ENCODE measurements at places on chromosomes 1 and 21.

DNA sequence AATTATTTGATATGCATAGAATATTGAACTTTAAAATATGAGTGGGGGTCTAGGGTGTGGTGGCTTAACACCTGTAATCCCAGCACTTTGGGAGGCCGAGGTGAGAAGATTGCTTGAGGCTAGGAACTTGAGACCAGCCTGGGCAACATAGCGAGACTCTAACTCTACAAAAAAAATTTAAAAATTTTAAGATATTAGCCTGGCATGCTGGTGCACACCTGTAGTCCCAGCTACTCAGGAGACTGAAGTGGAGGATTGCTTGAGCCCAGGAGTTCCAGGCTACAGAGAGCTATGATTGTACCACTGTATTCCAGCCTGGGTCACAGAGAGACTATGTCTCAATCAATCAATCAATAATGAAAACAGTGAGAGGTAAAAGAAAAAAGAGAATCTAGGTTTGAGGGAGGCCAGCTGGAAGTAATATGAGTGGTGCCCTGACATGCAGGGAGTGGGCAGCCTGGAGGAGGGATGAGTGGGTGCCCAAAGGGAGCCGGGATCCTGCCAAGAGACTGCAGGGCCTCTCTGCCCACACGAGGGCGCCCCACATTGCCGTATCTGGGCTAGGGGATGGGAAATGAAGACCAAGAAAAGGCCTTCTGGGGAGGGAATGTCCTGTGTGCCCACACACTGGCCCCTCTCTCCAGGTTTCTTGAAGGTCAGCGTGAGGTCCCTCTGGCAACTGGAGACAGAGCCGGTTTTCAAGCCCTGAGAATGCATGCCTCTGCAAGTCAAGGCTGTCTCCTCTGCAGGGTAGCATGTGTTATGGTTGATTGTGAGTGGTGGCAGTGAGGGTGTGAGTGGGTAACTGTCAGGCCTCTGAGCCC is 93.9 kb upstream of the PPM1J start:
- DNase-seq, result peak; percentile 66

GRCh38 chr1:44447051-44447810 is 42.2 kb downstream of the RNF220 start:
- peak; percentile 3 for DNase-seq

DNA sequence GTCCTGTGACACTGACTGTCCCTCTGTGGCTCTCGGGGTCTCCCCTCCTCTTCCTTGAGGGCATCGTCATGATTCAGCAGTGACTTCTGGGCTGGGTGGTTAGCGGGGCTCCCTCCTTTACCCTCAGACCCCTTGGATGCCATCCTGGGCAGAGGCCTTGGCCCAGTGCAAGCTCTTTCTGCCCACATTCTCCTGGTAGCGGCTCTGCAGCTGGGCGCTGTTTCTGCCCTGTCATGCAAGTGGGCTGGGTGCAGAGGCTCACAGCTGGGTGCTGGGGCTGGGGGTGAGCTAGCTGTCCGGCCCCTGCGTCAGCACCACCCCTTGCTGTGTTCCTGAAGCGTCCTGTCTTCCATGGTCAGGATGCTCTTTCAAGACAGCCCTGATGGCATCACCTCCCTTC is 158.5 kb downstream of the PCBP3 start:
- DNase-seq, result no peak

DNA sequence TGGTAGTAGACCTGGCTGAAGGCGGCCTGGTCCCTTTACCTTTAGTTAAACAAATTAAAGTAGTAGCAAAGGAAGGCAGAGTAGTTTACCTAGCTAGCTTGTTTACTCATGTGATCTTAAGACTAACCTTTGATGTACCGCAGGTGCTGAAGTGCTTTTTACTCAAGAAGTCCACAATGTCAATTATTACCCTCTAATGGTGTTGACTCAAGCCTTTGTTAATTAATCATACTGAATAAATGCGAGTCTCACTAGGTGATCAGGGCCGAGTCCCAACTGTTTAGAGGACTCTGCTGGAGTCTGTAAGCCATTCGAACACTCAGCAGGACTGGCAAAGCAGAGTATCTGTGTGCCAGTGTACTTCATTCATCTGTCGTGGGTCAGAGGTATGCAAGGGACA is 381.1 kb upstream of the NCAM2 start:
- DNase-seq, result no peak

GRCh38 chr1:54403808-54404261 is 2.4 kb downstream of the SSBP3 start:
- peak; percentile 60 for DNase-seq

DNA sequence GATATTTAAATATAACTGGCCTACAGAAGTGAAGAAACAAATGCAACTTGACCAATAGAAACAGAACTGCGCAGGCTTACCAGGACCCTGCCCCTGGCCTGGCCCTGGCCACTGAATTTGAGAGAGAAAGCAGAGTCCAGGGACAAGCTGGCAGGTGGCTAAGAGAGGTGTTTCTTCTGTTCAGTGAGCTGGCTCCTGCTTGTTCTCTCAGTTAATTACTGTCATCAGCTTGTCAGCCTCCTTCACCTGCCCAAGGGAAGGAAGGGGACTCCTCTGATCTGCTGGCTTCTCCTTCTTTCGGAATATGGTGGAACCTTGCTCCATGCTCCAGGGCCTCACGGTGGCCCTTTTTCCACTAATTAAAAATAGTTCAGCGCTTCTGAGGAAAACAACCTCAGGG is 388.4 kb downstream of the DISC1 start:
- DNase-seq, result no peak

- DNase-seq, result peak; percentile 21
Observed at GRCh38 chr1:193729429-193729828, 543.0 kb upstream of the B3GALT2 start.

- DNase-seq, result no peak
Observed at GRCh38 chr1:239311331-239311730, 75.0 kb upstream of the CHRM3 start.

GRCh38 chr1:38724160-38725131 is 135.1 kb downstream of the RRAGC start:
- DNase-seq, result no peak

GRCh38 chr1:218219460-218219859 is 65.6 kb upstream of the RRP15 start:
- no peak for DNase-seq

DNA sequence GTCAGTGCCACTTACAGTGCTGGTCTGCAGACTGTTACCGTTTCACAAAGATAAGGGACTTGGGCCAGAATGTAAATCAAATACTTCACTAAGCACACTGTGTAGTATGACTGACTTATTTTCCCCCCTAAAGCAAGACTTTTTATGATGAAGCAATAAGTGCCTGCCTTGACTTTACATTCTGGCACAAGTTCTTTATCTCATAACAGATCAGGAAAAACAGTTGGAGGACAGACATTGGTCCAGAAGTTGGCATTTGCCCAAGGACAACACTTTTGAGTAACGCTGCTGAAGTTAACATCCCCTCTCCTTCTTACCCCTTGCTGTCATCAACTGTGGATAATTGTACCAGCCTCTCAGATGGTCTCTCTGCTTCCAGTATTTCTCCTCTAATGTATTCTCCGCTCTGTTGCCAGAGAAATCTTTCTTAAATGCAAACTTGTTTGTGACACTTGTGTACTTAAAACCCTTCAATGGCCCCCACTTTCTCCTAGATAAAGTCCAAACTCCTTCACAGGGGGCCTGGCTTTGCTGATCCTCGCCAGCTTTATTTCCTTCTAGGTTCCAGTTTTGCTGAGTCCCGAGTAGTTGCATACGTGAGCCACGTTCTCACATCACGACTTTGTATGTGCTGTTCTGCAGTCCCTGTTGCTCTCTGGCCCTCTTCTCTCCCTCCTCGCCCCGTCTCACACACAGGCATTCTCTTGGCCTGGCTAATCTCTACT is 45.7 kb downstream of the S1PR1 start:
- DNase-seq, result peak; percentile 33

- peak; percentile 54 for DNase-seq
Observed at GRCh38 chr1:247370786-247371732, 39.4 kb upstream of the ZNF496 start.

DNA sequence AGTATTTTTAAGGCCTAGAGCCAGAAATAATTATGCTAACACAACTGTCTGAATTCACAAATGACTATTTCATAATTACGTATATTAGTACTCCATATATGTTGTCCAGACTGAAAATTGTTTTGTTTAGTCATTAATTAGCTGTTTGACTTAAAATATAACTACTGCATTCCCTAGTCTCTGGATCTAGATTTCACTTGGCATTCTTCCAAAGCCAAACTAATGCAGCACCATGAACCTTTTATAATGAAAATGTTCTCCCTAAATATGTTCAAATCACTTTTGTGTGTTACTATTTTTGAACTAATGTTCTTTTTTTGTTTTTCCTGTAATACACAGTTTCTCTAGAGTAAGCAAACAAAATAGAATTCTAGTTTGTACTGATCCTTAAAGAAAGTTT is 46.1 kb downstream of the CAMTA1 start:
- no peak for DNase-seq

GRCh38 chr1:25148673-25149300 is 83.5 kb downstream of the SYF2 start:
- peak; percentile 6 for DNase-seq

GRCh38 chr1:20008391-20008841 is 29.0 kb upstream of the PLA2G2A start:
- DNase-seq, result peak; percentile 2

DNA sequence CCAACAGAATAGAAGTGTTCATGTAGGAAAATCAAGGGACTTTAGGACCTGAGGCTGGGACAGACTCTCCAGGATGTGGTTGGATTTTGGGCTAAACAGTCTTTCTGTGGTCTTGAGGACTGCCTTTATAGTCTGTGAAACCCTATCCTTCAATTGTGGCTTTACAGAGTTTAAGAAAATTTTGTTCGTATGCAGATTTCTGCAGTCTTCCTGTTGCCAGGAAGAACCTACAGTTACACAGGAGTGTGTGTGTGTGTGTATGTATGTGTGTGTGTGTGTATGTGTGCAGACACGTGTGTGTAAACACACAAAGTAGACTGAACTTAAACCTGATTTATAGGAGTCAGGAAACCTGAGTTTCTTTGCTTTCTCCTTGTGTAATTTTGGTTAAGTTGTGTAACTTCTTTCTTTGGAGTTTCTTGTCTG is 22.8 kb downstream of the NEK7 start:
- DNase-seq, result peak; percentile 84

DNA sequence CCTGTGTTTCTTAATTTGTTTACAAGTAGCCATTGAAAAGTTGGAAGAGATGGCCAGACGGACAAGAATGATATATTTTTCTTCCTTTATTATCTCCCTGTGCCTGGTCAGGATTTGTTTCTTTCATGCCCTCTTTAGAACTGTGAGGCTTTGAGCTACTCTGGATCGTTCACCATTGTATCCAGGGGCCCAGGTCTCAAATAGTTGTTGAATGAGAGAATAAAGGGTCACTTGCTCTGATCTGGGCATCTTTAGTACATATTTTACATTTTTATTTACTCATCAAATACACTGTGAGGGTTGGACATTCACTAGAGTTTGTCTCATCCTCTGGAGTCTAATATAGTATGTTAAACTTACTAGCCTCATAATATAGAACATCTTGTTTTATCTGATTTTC is 48.7 kb downstream of the IVNS1ABP start:
- no peak for DNase-seq

- DNase-seq, result peak; percentile 82
Observed at GRCh38 chr1:54135436-54136120, 17.2 kb downstream of the CDCP2 start.

DNA sequence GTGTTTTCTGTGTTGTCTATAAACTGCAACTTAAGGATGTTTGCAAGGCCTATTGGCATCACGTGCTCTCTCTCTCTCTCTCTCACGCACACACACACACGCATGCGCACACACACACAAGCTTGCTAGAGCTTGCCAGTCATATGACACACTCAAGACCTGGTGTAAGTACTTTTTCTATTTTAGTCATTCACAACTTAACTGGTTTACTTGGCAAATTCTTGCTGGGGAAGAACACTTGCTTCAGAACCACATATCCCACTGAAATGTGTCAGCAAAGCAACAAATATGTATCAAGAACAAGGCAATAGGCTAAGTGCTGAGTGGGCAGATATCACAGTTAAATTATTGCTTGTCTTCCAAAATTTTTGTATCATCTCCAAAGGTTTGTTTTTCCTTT is 107.8 kb downstream of the DISC1 start:
- no peak for DNase-seq

- DNase-seq, result no peak
Observed at GRCh38 chr1:150973258-150973835, 1.3 kb downstream of the CERS2 start.

DNA sequence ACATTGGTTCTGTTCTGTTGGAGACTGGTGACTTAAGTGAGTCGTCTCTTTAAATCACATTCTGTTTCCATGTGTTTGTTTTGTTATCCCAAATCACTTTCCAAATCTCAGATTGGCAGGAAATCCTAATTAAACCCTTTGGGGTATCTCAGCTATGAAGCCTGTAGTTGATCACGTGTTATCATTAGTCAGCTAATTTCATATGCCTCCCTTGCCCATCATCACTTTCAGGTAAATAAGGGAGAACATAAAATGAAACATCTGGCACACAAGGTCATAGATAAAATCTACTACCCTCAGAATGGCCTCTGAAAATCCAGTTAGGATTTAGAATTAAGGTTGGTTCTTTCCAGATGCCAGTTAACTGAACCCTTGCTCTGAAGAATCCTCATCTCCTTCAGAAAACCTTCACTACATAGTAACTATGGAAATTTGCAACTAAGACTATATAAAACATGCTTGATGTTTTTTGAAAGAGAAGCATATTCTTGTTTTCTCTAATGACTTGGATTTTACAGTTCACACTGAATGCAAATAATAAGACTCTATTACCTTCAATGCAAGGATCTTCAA is 401.5 kb downstream of the DSCAM start:
- DNase-seq, result no peak

GRCh38 chr1:61133335-61134019 is 51.1 kb downstream of the NFIA start:
- DNase-seq, result no peak

DNA sequence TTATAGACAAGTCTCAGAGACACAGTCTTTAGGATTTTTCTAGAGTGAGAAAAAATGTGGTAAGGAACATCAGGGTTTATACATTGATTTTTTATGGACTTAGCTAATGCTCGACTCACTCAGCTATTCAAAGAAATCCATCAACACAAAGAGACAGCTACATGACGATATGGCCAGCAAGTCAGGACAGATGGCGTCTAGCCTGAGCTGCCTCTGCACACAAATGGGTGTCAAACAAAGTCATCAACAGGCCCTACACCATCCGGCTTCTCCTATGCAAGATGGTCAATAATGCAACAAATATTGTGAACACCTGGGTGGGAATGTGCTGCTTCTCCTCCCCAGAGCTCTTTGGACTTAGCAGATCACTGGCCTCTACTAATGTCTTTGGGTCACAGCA is 13.3 kb upstream of the ERICH3 start:
- no peak for DNase-seq

- no peak for DNase-seq
Observed at GRCh38 chr1:97089173-97089572, 367.6 kb downstream of the PTBP2 start.

- DNase-seq, result no peak
Observed at GRCh38 chr1:214662223-214662785, 59.3 kb downstream of the CENPF start.

- DNase-seq, result no peak
Observed at GRCh38 chr21:36735724-36736320, 36.9 kb downstream of the SIM2 start.

- DNase-seq, result no peak
Observed at GRCh38 chr1:21292984-21293536, 2.8 kb upstream of the ECE1 start.

GRCh38 chr1:44067266-44068250 is 36.3 kb upstream of the SLC6A9 start:
- no peak for DNase-seq
